NCI-H146 (cell line): ENCODE measurements at places on chromosomes 1 and 21.

- no peak for DNase-seq
Measured at GRCh38 chr1:41642922-41643821, 158.7 kb upstream of the EDN2 start.

GRCh38 chr1:165356876-165357275 is 361 bp upstream of the LMX1A start:
- DNase-seq = no peak

- DNase-seq = no peak
Measured at GRCh38 chr1:118812555-118812954, 175.6 kb downstream of the TBX15 start.

GRCh38 chr21:42939582-42940413 is 14.4 kb upstream of the ERVH48-1 start:
- DNase-seq = no peak

GRCh38 chr1:31575369-31576140 is 760 bp upstream of the TINAGL1 start:
- no peak for DNase-seq

DNA sequence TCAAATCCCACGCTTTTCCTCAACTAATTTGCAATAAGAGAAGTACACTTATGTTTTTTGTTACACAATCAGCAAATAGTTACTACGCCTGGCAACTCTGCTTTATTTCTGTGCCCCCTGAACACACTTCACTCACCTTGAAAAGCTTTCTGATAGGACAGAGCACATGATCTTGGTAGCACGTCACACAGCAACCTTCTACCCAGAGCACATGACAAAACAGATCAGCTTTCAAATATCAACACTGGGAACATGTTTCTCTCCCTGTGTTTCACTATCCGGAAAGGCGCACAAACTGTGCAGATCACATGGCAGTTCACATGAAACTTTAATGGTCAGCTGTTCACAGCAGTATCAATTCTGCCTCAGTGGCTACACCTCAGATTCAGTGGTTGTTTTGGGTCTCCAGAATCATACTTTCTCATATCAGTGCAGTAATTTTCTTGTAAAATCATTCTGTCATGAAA is 2.2 kb downstream of the SLC19A2 start:
- DNase-seq = peak; percentile 8

- DNase-seq = no peak
Measured at GRCh38 chr1:45410850-45411509, 70.7 kb upstream of the MUTYH start.

DNA sequence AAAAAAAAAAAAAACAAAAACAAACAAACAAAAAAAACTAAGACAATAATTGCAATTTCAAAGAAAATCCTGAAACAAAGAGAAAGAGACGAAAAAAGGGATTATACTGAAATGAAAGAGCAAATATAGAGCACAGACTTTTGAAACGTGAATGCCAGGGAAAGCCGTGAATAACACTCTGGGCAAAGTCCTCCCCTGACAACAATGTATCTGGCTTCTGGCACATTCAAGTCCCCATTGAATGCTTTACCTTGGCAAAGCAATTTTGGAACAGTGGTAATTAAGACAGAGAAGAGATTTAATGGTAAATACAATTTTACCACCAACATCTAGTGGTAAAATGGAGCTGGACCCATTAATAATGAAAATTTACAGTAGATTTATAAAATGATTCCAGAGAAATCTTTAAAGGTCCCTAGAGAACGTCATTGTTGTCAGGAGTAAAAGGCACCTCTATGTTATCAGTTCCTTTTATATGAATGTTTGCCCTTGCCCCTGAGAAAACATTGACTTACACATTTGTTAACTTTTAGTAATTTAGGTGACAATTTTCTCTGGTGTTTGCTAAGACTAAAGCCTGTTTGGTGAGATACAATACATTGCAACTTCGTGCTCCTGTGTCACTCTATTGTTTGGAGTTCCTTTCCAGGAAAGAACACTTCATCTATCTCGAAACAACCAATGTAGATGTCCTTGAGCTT is 89.7 kb downstream of the GREM2 start:
- DNase-seq = peak; percentile 87

DNA sequence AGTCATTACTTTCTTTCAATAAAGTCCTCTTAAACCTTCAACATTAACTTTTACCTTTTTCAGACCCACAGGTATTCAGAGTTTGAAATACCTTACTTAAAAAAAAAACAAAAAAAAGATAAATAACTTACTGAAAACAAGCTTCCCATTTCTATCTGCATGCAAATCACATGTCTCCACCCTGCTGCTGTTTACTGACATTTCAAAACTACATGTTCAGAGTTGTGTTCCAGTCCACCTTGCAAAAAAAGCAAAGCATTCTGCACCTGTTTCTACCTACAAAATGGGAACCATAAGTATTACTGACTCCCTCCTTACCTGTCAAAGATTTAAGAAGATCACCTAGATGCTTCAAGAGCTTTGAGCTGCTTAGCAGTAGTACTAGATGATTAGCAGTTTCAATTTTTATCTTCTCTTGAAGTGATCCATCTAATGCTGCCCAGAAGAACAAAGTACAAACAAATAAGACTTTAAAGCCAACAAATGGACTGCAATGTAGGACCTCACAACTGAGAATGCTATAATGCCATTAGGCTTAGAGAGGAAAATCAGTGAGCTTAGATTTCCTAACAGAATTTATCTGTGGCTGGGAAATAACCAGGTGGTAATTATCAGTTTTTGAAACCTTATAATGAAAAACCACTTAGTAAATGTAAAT is 61.2 kb downstream of the ANKRD13C start:
- no peak for DNase-seq

DNA sequence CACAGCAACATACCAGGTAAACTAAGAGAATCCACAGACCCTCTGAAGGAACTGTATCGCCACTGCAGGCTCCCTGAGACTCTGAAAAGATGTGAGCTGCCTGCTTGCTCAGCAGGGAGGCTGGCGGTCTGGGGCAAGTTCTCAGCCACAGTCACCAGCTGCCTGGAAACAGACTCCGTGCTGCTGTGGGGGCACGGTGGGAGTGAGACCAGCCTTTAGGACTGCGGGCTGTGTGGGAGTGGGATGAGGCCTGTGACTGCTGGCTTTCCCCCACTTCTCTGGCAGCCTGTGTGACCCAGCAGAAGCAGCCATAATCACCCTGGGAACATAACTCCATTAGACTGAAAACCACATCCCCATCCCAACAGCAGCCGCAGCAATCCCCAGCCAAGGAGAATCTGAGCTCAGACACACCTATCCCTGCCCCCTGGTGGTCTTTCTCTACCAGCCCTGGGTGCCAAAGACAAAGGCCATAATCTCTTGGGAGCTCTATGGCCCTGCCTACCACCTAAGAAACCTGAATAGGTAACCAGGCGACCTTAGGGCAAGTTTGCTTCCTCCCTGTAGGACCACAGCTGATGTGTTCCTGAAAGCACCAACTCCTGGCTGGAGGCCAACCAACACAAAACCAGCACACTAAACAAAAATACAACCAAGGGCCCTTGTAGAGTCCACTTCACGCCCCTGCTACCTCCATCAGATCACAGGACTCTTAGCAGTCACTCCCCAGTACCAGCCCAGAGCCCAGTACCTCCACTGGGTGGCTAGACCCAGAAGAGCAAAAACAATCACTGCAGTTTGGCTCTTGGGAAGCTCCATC is 151.5 kb downstream of the SMYD3 start:
- peak; percentile 62 for DNase-seq

DNA sequence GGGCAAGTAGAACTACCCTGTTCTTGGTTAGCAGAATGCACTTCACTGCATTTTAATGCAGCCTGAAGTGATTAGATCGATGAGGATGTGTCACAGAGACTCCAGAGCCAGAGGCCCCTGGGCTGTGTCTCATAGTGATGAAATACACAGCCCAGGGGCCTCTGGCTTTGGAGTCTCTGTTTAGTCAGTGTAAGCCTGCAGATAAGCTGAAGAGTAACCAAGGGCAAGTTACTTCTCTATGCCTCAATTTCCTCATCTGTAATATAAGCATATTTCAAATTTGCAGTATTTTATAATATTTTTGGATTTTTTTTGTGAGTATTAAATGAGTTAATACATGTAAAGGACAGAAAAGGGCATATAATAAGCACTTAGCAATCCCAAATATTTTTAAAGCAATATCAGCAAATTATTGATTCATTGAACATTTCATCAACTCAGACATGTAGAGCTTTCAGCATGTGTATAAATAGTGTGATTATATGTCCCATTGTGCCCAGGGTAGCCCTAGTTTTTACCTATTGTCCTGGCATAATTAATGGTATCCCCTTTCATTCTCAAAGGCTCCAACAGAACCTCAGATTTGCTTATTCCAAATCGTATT is 23.6 kb upstream of the APOBEC4 start:
- no peak for DNase-seq

GRCh38 chr1:79004916-79005315 is 1.6 kb downstream of the ADGRL4 start:
- no peak for DNase-seq

- DNase-seq = no peak
Measured at GRCh38 chr1:39928809-39929587, 25.9 kb upstream of the MFSD2A start.

- DNase-seq = no peak
Measured at GRCh38 chr1:22892789-22893188, 79.9 kb downstream of the LACTBL1 start.

- no peak for DNase-seq
Measured at GRCh38 chr1:193120604-193121166, 1.1 kb upstream of the CDC73 start.

GRCh38 chr1:59506952-59507351 is 210.1 kb downstream of the FGGY start:
- no peak for DNase-seq

- DNase-seq = no peak
Measured at GRCh38 chr1:65022216-65022615, 55.9 kb upstream of the JAK1 start.

DNA sequence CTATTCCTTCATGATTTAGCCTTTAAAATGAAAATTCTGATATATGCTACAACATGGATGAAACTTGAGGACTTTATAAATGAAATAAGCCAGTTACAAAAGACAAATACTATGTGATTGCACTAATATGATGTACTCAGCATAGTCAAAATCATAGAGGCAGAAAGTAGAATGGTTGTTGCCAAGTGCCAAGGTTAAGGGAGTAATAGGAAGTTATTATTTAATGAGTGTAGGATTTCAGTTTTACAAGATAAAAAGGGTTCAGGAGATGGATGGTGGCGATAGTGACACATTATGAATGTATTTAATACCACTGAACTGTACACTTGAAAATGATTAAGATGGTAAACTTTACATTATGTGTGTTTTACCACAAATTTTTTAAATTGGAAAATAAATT is 73.1 kb upstream of the FMN2 start:
- no peak for DNase-seq

GRCh38 chr21:46322351-46323226 is 1.1 kb downstream of the C21orf58 start:
- peak; percentile 26 for DNase-seq

GRCh38 chr1:154857441-154858215 is 12.5 kb downstream of the KCNN3 start:
- no peak for DNase-seq

DNA sequence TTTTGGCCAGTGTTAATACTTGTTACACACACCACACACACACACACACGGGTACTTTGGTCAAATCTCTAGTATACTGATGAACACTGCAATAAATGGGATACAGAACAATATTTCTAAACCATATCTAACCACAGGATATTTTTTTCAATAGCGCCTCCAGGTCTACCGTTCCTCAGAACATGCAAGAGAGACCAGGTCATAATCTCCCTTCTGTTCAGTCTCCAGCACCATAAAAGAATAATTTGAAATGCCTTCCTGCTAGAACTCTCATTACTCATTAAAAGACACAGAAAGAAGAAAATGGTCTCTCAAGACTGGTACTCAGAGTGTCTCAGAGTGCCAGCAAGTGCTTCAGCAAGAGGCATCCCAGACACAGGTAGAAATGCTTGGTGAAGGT is 11.5 kb upstream of the SLC44A3 start:
- DNase-seq = no peak

DNA sequence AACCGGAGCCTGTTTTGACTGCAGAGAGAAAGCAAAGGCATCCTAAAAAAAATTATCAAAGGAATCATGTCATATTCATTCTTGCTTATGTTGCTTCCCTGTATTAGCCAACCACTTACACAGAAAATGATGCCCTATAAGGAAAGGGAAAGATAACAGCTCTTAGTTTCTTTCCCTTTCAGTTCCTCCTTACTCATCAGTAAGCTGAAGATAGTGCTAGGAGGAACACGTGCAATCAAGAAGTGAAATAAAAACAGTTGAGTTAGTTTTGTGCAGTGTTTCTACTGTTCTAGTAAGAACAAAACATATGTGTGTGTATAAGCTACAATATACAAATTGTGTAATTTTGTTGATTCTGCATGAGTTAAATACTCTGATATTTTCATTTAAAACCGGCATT is 45.3 kb upstream of the MTF2 start:
- no peak for DNase-seq

DNA sequence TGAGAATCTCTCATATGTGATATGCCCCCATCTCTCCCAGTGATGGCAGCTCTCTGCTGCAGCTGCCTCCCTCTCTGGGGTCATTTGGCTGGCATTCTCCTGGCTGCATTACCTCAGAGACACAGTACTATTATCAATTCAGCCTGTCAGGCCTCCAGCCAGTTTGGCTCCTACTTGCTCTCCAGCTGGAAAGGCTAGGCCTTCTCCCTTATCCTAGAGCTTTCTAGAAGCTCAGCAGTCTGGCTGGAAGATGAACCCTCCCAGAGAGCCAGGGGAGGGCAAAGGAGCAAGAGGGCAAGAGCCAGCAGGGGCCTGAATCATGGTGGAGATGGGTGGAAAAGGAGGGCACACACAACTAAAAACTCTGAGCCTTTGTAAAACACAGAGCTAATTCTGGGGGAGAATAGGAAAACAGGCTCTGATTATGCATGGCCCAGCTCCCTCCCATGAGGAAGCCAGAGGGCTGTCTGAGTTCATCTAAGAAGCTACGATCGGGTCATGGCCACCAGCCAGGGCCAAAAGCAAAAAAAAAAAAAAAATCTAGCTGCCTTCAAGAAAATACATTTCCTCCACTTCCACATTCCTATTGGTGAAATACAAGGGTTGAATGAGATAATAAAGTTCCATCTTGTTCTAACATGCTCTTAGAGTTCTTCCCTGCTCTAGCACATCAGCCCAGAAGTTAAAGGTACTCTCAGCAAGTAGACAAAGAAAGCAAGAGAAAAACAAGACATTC is 8.8 kb downstream of the LAMB3 start:
- no peak for DNase-seq

DNA sequence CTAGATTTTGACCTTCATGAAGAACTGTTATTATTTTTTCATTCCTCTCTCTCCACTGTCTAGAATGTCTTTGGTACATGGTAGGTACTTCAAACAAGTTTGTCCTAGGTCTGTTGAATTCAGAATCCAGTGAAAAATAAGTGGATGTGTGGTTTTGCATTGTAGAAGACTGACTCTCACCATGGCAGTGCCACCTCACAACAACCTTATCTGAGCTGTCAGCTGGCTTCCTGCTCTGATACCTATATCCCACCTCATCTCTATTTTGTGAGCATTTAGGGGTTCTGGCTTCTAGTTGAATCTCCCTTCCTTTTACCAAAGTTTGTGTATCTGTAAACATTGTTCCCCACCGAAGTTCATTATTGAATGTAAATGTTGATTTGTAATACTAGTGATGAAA is 9.1 kb downstream of the SWT1 start:
- no peak for DNase-seq
